NCI-H2171 (cell line): ENCODE measurements at places on chromosomes 16 and 17.

GRCh38 chr16:86167061-86167460, 268.1 kb downstream of the IRF8 start:
- no peak for DNase-seq

DNA sequence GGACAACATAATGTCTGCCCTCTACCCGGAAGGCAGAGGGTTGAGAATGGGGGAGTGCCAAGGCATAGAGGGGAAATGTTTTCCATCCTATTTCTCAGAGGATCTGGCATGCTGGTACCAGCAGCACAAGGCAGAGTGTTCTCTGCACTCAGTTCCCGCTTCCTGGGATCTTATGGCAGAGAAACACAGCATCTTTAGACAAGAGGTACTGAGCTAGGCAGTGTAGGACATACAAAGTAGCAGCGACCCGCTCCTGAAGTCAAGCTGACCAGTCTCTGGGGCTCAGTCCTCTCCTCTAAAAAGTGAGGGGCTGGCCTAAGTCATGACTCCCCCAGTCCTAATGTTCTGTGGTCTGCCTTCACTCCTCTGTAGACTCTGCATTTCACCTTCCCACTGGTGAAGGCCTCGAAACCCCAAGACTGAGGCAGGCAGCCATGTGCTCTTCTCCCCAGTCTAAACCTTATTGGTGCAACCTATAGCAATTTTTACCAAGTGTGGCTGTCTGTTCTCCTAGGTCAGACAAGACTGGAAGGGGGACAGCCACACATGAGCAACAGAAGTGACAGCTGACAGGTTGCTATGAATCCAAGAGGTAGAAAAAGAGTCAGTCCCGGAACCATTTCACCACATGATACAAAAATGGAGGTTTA, 11.3 kb upstream of the TSPOAP1 start:
- no peak for DNase-seq

DNA sequence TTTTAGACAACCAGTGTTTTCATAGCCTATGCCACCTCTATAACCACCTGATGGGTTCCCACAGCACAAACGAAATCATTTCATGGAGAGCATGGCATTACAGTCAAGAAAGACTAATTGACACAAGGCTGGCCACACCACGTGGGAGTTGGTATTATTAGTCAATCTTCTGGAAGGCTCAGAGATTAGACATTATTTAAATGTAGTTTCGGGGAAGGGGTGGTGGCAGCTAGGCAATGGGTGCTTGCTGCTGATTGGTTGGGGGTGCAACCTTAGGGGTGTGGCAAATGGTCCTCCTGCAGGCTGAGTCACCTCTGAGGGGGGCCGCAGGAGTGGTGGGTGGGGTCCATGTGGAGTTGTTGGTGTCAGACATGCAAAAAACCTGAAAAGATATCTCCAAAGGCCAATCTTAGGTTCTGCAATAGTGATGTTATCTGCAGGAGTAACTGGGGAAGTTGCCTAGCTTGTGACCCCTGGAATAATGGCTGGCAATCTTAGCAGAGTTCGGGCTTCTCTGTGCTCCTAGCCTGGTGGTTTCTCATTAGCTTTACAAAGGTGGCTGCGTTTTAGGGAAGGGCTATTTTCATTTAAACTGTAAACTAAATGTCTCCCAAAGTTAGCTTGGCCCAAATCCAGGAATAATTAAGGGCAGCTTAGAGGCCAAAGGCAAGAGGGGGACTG, 4.6 kb downstream of the TEN1 start:
- no peak for DNase-seq

GRCh38 chr16:72894293-72895151, 153.4 kb downstream of the ZFHX3 start:
- DNase-seq = no peak

DNA sequence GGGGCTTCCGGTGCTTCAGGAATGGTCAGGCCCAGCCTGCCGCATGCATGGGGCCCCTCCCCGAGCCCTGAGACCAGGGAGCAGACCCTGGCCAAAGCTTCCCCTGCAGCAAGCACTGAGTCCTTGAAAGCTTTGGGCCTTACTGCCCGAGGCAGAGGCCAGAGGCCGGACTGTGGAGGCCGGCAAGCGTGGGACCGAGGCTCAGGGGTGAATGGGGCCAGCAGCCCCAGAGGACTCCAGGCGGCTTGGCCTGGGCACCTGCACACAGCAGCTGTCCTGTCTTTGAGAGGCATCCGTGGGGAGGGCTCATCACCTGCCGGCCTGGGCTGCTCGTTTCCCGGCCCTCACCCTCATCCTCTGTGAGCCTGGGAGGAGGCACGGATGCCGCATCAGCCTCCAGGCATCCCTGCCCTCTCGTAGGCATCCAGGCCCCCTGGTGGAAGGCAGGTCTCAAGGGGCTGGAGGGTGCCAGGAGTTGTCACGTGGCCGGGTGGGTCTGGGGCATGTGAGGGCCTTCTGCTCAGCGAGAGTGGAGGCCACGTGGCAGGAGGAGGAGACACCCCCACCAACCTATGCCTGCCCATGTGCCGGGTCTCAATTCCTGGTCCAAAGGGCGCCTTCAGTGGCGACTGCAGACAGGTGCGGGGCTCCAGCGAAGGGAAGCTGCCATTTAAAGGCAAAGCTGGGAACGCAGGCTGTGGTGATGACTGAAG, 31.4 kb downstream of the CACNA1H start:
- no peak for DNase-seq

- DNase-seq = no peak
Observed at GRCh38 chr16:19753815-19754643, 36.0 kb downstream of the IQCK start.

DNA sequence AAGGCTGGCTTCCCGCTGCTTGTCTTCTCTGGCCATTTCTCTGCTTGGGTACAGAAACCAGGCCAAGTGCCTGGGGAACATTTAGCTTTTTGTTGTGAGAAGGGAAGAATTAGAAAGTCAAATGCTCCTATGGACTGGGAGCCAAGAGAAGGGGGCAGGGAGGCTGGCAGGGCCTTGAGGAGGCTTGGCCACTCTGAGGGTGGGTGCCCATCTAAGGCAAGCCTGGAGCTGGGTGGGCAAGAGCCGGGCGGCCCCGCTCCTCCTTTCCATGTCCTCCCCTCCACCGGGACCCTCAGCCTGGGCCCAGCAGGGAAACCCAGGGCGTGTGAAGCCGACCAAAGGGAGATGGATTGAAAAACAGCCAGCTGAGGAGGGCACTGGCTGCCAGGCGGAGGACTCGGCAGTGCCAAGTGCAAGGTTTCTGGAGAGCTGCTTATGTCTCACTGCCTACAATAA, 69.4 kb downstream of the NTN1 start:
- DNase-seq = no peak

- DNase-seq = no peak
Observed at GRCh38 chr17:69461951-69462369, 47.5 kb downstream of the MAP2K6 start.

DNA sequence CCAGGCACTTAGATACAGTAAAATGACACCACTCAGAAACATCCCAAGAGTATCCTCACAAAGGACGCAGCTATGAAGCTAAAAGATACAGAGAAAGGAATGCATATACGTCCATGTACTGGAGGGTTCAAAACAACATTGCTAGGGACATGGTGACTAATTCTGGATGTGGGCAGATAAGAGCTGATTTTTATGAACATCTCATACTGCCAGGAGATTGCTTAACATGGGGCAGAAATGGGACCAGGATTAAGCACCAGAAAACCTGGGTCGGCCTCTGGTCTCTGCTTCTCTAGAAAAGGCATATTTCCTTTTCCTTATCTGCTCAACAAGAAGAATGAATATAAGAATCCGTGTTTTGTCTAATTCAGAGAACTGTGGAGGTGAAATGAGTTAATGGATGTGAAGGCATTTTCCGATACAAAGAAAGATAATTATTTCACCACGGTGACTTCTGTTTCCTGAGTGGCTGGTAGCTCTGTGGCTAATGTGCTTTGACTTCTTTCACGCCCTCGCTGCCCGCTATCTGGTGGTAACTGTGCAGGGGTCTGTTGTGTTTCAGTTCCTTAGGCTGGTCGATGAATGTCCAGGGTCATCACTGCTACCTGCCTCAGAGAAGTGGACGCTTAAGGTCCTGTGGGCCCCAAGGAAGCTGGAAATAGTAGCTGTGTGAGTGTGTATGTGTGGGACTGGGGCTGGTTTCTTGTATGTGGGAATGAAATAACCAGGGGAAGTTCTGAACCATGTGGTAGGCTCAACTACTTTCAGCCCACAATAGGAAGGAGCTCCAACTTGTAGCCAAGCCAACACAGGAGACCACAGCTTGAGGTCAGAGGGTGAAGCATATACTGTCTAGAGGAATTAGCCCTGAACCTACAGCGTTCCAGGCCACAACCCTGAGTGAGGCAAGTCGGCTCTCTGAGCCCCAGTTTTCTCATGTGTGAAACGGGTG, 15.8 kb upstream of the CCL5 start:
- DNase-seq = no peak

DNA sequence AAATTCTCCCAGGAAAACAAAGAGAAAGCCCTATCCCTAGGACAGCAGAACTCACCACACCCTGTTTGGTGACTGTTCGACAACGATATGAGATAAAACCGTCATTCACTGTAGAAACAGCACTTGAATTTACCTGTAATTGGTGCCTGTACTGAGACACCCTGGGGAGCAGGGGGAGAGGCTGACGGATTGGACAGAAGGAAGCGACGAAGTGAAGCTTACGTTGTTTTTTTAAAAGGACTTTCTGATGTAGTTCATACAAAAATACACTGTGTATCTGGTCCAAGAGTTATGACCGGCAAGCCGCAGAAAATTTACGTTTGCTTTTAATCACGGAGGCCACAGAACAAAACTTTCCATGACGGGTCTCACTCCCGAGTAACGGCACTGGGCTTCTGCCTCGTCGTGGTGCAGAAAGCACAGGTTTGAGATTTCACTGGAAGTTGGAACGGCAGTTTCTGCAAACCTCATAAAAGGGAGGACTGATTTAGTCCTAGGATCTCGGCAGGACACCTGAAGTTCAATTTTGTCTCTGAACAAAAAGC, 9.7 kb downstream of the NXN start:
- no peak for DNase-seq

GRCh38 chr16:20696618-20697017, 862 bp downstream of the ACSM1 start:
- no peak for DNase-seq

- no peak for DNase-seq
Observed at GRCh38 chr17:11031787-11032186, 193.9 kb upstream of the PIRT start.

- no peak for DNase-seq
Observed at GRCh38 chr16:77759821-77760220, 28.5 kb upstream of the VAT1L start.

GRCh38 chr17:5769593-5770354, 185.5 kb upstream of the NLRP1 start:
- peak; percentile 7 for DNase-seq

- no peak for DNase-seq
Observed at GRCh38 chr16:66562986-66563385, 3.3 kb upstream of the CMTM1 start.

- no peak for DNase-seq
Observed at GRCh38 chr17:36546418-36547093, 1.8 kb downstream of the GGNBP2 start.

DNA sequence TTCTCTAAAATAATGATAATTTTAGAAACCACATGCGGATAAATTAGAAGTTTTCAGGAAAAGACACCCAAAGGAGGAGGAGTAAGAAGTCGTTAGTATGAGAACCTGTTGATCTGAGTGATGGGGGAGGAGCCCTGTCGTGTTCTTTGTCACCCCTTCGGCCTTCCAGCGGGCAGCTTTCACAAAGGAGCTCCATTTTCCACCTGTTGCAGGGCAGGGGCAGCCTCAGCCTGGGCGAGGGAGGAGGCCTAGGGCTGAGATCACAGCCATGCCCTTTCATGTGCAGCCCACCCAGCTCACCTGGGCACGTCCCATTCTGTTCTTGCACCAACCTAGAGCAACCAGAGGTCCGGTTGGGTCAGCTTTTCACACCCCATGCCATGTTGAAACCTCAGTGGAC, 5.3 kb downstream of the DUSP14 start:
- DNase-seq = no peak

- DNase-seq = no peak
Observed at GRCh38 chr16:57143149-57143921, 42.5 kb downstream of the PSME3IP1 start.

DNA sequence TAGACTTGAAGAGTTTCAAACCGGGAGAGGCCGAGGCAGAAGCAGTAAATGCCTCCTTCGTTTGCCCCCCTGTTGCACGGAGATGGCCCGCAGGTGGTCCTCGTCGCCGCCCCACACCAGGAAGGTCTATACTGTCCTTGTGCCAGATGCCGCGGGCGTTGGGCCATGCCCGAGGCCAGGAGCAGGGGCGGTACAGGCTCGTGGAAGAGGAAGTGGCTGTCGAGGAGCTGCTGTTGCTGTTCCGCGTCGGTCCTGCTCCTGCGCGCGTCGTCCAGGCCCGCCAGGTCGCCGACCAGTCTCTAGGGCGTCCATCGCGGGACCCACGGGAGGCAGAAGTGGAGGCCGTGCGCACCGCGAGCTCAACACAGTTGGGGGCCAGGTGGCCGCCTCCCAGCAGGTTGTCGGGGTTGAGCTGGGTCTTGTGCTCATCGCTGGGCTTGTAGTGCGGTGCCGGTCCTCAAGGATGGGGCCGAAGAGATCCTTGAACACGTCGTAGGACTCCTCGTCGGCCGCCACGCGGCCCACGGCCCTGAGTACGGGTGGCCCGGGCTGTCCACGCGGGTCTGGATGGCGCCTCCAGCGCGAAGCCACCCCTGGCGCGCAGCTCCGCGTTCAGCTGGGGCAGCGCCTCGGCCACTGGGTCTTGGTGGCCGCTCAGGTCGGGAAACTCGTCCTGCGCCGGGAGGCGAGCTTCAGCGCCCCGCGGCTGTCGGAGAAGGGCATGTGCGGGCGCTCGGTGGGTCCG, 13.1 kb upstream of the C16orf87 start:
- no peak for DNase-seq

DNA sequence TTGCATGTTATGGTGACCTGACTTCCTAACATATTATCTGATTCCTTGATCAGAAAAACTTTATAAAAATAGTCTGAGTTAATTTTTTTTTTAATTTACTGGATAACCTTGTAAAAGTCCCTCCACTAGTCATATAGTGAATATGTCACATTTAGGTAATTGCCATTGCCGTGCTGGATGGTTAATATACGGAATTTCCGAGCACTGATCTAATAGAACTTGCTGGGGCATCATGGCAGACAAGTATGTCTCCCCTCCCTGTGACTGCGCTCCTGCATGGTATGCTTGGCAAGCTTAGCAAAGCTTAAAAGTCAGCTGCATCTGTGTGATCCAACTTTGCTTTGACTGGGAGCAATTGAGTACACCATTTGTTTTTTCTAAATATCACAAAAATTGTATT, 239.4 kb upstream of the TBX2 start:
- DNase-seq = no peak
